Fibroblast of skin of right biceps (primary cell): ENCODE measurements at places on chromosomes 1 and 21.
A peak's percentile ranks its signal among the peaks of the same experiment; 100 is the strongest.

DNA sequence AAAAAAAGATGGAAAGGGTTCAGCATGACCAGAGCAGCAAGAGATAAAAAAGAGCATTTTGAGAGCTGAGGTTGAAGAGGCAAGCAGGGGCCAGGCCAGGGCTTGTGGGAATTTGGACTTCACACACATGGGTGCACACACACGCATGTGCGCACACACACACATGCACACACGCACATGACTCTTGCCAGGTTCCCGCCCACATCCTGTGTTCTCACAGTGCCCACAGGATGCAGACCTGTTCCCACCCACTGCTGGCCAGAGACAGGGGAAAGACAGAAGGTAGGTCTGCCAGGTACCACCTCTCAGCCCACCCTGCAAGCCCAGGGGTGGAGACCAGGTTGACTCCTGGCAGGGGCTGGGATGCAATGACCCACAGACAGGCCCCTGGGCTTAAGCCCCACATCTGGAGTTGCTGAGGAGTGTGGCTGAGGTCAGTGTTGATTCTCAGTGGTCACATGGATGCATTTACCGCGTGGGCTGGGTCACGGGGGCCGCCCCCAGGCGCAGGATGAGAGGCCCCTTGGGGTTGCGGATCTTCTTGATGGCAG, 4.4 kb downstream of the COL16A1 start:
- DNase-seq, result no peak

DNA sequence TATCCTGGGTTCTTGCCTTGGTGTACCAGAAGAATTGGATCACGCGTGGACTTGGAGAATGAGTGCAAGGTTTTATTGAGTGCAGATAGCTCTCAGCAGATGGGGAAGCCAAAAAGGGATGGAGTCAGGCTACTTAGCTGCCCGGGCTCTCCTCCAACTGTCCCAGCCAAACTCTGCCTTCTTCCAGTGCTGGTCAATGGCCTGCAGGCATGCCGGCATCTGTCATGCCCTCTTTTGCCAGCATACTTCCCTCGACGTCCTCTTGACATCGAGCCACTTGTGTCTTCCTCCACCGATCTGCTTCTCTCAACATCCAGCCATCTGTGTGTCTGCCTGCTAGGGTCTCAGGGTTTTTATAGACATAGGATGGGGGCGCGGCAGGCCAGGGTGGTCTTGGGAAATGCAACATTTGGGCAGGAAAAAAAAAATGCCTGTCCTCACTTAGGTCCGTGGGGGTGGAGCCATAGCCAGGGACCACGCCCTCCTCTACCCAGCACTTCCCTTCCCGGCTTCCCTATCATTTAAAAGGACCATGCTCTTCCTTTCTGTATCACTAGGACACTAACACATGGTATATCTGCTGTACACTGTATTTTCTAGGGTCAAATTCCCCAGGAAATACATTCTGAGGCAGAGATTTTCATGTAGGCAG, 47.0 kb upstream of the BCAR3 start:
- no peak for DNase-seq

- no peak for DNase-seq
Measured at GRCh38 chr1:243406424-243406823, 150.6 kb downstream of the SDCCAG8 start.

- DNase-seq, result no peak
Measured at GRCh38 chr1:49626472-49626871, 397.3 kb downstream of the AGBL4 start.

- peak; percentile 32 for DNase-seq
Measured at GRCh38 chr1:28755701-28756100, 19.0 kb downstream of the YTHDF2 start.

DNA sequence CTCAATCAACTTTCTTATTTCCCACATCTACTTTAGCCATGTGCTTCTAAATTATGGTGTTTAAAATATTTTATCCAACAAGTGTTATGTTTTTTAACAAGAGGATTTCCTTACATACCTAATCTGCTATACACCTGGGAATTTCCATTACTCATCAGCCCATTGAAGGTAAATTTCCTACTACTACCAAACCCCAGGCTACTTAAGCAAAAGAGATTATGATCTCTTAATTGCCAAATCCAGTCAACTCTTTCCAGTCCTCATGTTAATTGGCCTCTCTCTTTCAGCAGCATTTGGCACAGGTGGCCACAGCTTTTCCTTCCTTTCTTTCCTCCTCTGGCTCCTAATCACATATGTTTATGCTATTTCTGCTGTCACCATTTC, 5.1 kb upstream of the C1orf162 start:
- no peak for DNase-seq

- no peak for DNase-seq
Measured at GRCh38 chr1:94012708-94013366, 103.6 kb upstream of the GCLM start.

- DNase-seq, result peak; percentile 82
Measured at GRCh38 chr1:107405236-107405635, 264.4 kb downstream of the NTNG1 start.

DNA sequence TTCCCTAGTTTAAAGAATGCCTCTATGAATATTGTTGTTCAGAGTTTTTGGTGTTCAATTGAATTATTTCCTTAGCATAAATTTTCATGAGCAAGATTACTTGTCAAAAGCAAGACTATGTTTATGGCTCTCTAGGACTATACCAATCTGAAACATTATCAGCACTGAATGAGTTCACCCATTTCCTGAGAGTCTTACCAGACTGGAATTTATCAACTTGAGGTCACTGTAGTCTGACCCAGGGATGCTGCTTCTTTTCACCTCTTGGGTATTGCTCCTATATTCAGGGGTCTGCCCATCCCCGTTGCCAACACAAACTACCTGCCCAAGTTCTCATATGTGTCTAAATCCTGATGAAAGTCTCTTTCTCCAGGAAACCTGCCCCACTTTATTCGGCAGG, 42.6 kb downstream of the OPTC start:
- peak; percentile 47 for DNase-seq
